ENCODE measurements at places on chromosomes 2 and 18.

DNA sequence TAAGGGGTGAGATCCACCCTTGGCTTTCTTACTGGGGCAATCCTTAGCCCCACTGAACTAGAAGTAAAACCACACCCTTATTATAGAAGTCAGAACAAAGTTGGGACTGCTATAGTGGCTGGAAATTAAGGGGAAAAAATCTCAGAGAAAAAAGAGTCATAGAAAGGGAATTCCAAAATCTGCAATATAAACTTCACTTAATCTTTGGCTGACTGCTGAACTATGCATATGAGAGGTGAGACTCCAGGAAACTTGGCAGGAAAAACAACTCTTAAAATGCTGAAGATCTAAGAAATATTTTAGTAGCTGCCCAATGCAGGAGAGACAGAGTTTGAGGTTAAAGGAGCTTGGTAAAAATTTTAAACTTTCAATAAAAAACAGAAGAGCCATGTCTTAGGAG lies 201.8 kb upstream of the FN1 start:
- no peak for DNase-seq

- no peak for DNase-seq
These were observed 8.6 kb upstream of the AGPS start for GRCh38 chr2:177383935-177384334.

GRCh38 chr2:68653538-68653982 lies 10.2 kb downstream of the PROKR1 start:
- no peak for DNase-seq

GRCh38 chr2:94871226-94872087 lies at the start of gene TEKT4:
TEKT4 (plus strand) TSS chr2:94871430; CDS start chr2:94871580, 150 bp downstream.
- DNase-seq: peak; percentile 70

GRCh38 chr2:204775766-204776165 lies 230.5 kb downstream of the PARD3B start:
- no peak for DNase-seq

DNA sequence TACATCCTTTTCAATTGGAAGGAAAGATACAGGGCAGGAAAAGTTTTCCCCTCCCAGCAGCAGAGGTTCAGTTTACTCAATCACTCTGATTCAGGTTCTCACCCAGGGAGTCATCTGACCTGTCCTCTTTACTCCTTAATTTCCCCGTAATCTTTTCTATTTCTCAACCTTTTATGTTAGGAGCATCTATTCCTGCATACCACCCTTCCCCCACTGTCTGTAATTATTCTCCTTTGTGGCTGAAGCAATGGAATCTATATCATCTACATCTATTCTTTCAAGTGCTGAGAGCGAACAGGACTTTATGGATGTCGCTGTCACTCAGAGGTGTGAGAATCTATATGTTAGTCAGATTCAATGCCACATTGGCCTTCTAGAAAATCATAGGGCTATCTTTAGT lies 175.2 kb downstream of the NOL4 start:
- DNase-seq: no peak

DNA sequence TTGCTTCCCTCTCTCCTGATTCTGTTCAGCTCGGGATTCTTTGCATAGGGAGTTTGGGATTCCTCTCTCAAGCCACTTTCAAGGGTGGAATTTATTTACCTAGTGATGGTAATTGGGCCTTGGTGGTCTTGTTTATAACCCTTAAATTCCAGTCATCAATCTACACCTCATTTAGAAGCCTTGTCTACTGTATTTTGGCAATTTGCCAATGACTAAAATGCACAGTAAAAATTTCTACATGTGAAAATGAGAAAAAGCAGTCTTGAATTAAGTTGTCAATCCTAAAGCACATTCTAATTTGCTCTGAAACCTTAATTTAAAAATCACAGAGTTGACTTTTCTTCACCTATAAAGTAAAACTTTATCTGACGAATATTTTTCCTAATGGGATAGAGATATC lies 749.2 kb upstream of the CRIM1 start:
- DNase-seq: no peak

GRCh38 chr2:190110699-190111098 lies 48.2 kb upstream of the MSTN start:
- no peak for DNase-seq

Measured in NCI-H345 (cell line).